ENCODE measurements at places on chromosomes 7 and 10. TPM values are rescaled to one million over a fixed set of nuclear protein-coding genes. Genes with fewer than 3 reads are reported as not detected.

NDUFA5 gene
- 211 TPM for total RNA-seq

OR2A1 gene
- total RNA-seq, result not detected

AKR1E2 gene
- total RNA-seq, result 5.1 TPM

GRCh38 chr7:117587931-117588330, 108.1 kb downstream of the CFTR start:
- DNase-seq, result no peak

- no peak for DNase-seq
These were observed 352.6 kb downstream of the PRPF18 start for GRCh38 chr10:13939391-13939790.

- no peak for DNase-seq
These were observed 66.4 kb downstream of the CDH23 start for GRCh38 chr10:71463111-71463510.

GRCh38 chr7:66697449-66698438, 42.8 kb upstream of the RABGEF1 start:
- DNase-seq, result peak; percentile 64

DNA sequence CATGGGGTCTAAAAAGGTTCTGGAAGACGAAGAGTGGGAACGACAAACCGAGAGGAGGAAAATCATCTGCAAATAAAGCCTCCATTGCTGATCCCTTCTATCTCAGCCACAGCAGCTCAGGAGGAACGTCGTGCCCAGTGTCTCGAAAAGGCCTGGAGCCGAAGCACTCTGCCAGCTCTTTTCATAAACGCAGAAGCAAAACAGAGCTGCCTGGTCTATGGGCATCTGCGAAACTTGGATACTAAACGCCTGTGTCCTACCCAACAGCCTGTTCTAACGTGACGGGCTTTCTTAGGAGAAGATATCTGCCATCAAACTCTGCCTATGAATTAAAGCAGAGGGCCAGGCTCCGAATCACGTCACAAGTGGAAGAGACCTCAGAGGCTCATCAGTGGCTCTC, 68.7 kb downstream of the GNA12 start:
- no peak for DNase-seq

DNA sequence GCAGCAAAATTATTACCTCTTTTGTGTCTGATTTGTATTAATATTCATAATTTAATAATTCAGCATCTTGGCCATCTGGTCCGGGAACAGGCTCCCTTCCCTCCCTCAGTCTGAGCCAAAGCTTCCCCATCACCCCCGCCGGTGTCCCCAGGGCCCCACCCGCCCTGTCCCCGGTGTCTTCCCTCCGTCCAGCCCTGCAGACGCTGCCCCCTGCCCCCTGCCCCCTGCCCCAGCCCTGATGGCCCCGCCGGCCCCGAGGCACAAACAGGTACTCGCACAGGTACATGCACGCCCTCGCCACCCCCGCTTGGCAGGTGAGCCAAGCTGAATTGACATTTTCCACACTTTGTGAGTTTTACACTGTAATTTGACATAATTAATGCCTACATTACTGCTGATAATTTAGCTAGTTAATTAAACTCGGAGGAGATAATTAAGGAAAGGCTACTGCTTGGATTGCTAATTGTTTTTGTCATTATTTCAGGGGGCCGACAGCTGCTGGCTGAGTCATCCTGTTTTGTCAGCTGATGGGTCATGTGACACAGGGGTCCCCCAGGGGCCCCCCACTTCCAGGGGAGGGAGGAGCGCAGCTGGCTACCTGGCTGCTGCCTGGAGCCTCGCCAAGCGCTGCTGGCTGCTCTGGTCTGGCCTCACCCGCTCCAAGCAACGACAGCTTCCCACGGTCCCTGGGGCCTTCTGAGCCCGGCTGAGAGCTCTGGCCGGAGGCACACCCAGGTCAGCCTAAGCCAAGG, 36.6 kb downstream of the MICALL2 start:
- no peak for DNase-seq

- no peak for DNase-seq
These were observed 278.5 kb downstream of the BICC1 start for GRCh38 chr10:58791137-58791536.

Data from psoas muscle (tissue), 8 donors.